ENCODE measurements at places on chromosomes 6 and 20. TPM values are rescaled to one million over a fixed set of nuclear protein-coding genes. Genes with fewer than 3 reads are reported as not detected.
A peak's percentile ranks its signal among the peaks of the same experiment; 100 is the strongest.

DNA sequence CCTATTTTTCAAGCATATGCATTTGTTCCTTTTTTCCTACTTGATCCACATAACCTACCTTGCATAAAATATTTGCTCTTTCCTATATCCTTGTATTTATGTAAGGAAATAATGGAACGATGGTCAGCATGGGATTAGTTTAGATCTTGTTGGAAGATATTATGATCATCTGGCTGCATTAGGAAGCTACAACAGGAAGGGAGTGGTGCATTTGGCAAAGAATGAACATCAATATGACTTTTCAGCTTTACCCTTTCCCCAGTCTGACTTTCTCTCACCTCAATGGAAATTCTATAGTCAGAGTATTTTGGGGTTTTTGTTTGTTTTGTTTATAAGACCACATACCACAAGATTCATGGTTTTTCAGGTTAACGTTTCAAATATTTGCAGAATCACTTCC is 66.0 kb downstream of the HS3ST5 start:
- no peak for DNase-seq

GRCh38 chr6:134249239-134249758 is 68.6 kb downstream of the SGK1 start:
- DNase-seq: no peak

- DNase-seq: no peak
Observed at GRCh38 chr6:16527691-16528090, 233.6 kb downstream of the ATXN1 start.

DNA sequence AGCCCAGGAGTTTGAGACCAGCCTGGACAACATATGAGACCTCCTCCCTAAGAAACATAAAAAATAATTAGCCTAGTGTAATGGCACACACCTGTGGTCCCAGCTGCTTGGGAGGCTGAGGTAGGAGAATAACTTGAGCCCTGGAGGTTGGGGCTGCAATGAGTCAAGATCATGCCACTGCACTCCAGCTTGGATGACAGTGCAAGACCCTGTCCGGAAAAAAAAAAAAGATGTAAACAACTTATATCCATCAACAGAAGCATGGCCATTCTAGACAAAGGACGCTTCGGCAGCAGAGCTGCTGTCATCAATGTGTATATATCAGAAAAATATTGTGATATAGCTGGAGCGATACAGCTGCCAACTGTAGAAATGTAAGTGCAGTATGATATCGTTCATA is 59.6 kb upstream of the ARID1B start:
- DNase-seq: no peak

DNA sequence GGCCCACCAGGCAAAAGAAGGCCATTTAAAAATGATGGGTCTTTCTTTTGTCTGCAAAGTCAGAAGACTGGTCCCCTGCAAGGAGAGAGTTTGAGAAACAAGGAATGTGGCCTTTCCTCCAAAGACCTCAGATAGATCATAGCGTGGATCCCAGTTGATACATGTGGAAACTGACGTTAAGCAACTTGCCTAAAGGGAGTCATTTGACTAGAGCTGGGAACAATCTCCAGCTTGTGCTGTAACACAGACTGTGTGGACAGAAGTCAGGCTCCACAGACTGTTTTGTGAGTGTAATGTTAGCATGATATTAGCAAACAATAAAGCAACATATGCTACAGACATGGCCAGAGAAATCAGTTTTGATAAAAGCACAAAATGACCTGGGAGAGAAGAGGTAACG is 140.4 kb upstream of the CITED2 start:
- no peak for DNase-seq

DNA sequence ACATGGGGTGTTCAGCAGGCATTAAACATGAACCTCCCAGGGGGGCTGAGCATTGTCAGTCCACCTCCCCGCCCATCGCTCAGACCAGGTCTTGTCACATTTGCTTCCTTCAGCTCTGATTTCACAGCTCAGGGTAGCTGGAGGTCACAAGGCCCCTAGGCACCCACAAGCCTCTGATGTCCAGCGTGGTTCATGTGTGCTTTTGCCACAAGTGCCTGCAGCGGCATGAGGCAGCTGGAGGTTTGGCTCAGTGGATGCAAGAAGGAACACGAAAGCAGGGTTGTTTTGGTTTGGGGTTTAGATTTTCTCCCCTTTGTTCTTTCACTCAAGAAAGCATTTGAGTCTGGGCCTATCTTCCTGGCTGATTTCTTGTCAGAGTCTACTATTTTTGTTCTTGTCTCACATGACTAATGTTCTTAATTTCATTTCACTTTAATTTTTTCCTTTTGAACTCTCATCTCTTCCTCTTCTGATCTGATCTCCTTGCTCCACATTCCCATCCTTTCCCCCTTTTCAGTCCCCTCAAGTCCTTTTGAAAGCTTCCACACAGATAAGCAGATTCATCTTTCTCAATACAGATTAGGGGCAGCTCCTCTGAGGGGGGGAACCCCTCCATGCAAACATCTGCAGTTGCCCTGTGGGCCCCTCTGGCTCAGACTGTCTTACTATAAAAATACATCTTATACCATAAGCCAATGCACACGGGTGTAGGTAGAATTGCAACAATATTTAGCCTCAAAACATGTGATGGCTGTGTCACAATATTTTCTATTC is 68.1 kb upstream of the CEP85L start:
- DNase-seq: no peak

GRCh38 chr6:75418233-75418632 is 75.4 kb downstream of the FILIP1 start:
- no peak for DNase-seq

DNA sequence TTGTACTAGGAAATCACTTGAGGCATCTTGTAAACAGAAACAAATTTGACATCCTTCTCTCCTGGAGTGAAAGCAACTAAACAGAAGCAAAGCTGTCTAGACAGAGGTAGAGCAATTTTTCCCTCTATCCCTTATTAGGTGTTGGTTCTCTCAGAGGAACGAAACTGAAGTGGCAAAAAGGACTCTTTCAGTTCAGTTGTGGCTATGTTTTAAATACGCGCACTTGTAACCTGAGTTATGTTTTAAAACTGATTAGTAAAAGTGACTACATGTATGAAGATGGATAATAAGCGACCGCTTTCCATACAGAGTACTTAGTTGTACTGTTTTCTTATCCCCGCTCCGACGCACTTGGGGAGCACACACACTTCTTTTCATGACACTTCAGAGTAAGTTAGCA is 551.0 kb downstream of the PHF3 start:
- DNase-seq: no peak

- DNase-seq: no peak
Observed at GRCh38 chr6:20186981-20187380, 25.3 kb downstream of the MBOAT1 start.

DNA sequence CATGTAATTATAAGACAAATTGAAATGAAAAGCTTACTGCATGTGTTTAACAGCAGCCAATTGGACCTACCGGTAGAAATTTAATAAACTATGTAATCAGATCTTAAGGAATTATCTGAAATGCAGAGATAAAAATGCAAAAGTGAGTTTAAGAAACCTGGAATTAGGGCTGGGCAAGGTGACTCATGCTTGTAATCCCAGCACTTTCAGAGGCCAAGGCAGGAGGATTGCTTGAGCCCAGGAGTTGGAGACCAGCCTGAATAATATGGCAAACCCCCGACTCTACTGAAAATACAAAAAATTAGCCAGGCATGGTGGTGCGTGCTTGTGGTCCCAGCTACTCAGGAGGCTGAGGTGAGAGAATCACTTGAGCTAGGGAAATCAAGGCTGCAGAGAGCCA is 74.1 kb downstream of the HFE start:
- no peak for DNase-seq

- peak; percentile 5 for DNase-seq
Observed at GRCh38 chr6:142026471-142026870, 106.3 kb upstream of the GJE1 start.

DNA sequence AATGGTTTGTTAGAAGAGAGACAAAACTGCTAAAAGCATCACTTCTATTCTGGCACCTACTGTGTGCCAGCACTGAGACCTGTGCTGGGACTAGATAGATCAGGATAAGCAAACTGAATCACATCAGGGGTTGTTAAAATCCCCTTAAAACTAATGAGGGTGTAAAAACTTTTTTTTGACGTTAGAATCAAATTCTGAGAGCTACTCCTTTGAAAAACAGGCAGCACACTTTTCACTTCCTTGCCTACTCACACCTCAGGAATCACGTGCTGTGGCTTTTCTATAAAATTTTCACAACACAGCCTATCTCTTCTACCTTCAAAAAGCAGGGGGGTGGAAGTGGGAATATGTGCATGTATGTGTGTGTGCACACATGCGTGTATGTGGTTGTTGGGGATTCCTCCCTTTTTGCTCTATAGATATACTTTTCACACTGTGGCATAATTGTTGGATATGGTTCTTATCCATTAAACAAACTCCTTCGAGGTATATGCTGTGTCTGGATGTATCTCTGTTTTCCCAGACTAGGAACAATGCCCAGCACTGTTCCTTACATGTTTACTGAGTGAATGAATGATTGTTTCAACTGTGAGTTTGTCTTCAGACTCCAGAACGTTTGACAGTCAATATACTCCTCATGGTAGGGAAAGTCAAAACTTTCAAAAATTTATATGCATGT is 105.4 kb downstream of the FYN start:
- DNase-seq: no peak

GRCh38 chr6:107805504-107805903 is 18.6 kb downstream of the SCML4 start:
- DNase-seq: peak; percentile 53

Gene MAS1
- total RNA-seq: under 0.01 TPM

Gene HSPA1L
- 1.8 TPM for total RNA-seq

Gene SIRPD
- total RNA-seq: 0.39 TPM

Gene NOTCH4
- total RNA-seq: 8.1 TPM

Gene GOPC
- 45.8 TPM for total RNA-seq

Gene TPX2
- total RNA-seq: 14.8 TPM

All from skin of body (tissue), 3 donors.